Vein endothelial cell (primary cell): ENCODE measurements at places on chromosomes 7 and 10. TPM values are rescaled to one million over a fixed set of nuclear protein-coding genes. Genes with fewer than 3 reads are reported as not detected.

The TCAF2 gene
- total RNA-seq: 17.3 and 22.7 TPM in 2 replicates

The ABHD11 gene
- total RNA-seq: 8.5 and 8.8 TPM in 2 replicates

The NUTM2A gene
- 0.48 and 0.65 TPM in 2 replicates for total RNA-seq

The KCNK18 gene
- total RNA-seq: not detected in 2 replicates

The IQCE gene
- total RNA-seq: 8.2 and 9.5 TPM in 2 replicates

The CDHR1 gene
- total RNA-seq: 0.10 TPM in 1 of 2 replicates, not detected in the other

The DNAJC1 gene
- total RNA-seq: 26.1 and 31.4 TPM in 2 replicates

The TBX20 gene
- not detected in 2 replicates for total RNA-seq

The MYO3A gene
- total RNA-seq: not detected in 2 replicates

The ASZ1 gene
- not detected in 2 replicates for total RNA-seq

The AS3MT gene
- 0.10 and 0.98 TPM in 2 replicates for total RNA-seq

The LRGUK gene
- total RNA-seq: 0.33 and 0.57 TPM in 2 replicates

The PPIF gene
- total RNA-seq: 29.1 and 33.2 TPM in 2 replicates

The FIGNL1 gene
- 28.4 and 53.9 TPM in 2 replicates for total RNA-seq

The OPN4 gene
- total RNA-seq: not detected in 2 replicates

The ARHGAP19 gene
- 7.8 and 15.7 TPM in 2 replicates for total RNA-seq

The ANKRD7 gene
- total RNA-seq: 0.33 and 0.57 TPM in 2 replicates

The TMEM273 gene
- 4.6 and 24.1 TPM in 2 replicates for total RNA-seq

The PKD1L1 gene
- 1.6 and 3.4 TPM in 2 replicates for total RNA-seq

The CYP26A1 gene
- total RNA-seq: 1.3 TPM in 1 of 2 replicates, not detected in the other

The CDH23 gene
- total RNA-seq: under 0.01 TPM in 1 of 2 replicates, not detected in the other

The C7orf57 gene
- not detected in 2 replicates for total RNA-seq

The NRF1 gene
- total RNA-seq: 13.4 and 16.9 TPM in 2 replicates

The KIAA1549 gene
- 3.9 and 5.0 TPM in 2 replicates for total RNA-seq

The CTAGE8 gene
- total RNA-seq: under 0.01 TPM in 1 of 2 replicates, not detected in the other

The MYOZ1 gene
- not detected in 2 replicates for total RNA-seq

The GALNT17 gene
- total RNA-seq: not detected in 2 replicates

The CHAT gene
- total RNA-seq: not detected in 2 replicates

The TRAPPC14 gene
- total RNA-seq: 9.7 and 15.7 TPM in 2 replicates

The SKIDA1 gene
- 0.67 and 0.98 TPM in 2 replicates for total RNA-seq

The NUTM2E gene
- 0.38 TPM in 1 of 2 replicates, not detected in the other for total RNA-seq

The TAC1 gene
- not detected in 2 replicates for total RNA-seq

The C10orf67 gene
- not detected in 2 replicates for total RNA-seq
